Right atrium auricular region (tissue), 2 donors: ENCODE measurements at places on chromosomes 7 and 10. TPM values are rescaled to one million over a fixed set of nuclear protein-coding genes. Genes with fewer than 3 reads are reported as not detected.

The SUN3 gene
- not detected for total RNA-seq

The SORCS3 gene
- total RNA-seq, result 0.07 TPM

The CYP3A4 gene
- not detected for total RNA-seq

The MALRD1 gene
- total RNA-seq, result 0.71 TPM

The PVRIG gene
- total RNA-seq, result not detected

The PRLHR gene
- not detected for total RNA-seq

DNA sequence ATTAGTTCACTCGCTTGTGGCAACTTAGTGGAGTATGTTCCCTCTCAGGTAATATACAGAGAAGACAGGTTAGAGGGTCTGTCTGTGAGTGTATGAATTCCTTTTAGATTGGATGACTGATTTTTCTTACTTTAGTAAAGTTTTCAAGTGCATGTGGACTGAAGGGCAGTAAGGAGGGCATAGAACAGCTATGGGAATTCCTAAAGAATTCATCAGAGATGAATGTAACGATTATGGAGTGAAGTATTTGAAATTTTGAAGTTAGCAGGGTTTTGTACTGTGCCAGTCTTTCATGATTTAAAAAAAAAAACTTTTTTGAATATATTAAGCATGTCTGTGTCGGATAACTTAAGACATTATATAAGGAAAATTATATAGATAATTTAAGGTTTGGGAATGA is 15.5 kb downstream of the MAPK8 start:
- DNase-seq, result no peak

GRCh38 chr10:110641256-110641655 is 2.9 kb upstream of the RBM20 start:
- DNase-seq, result no peak

DNA sequence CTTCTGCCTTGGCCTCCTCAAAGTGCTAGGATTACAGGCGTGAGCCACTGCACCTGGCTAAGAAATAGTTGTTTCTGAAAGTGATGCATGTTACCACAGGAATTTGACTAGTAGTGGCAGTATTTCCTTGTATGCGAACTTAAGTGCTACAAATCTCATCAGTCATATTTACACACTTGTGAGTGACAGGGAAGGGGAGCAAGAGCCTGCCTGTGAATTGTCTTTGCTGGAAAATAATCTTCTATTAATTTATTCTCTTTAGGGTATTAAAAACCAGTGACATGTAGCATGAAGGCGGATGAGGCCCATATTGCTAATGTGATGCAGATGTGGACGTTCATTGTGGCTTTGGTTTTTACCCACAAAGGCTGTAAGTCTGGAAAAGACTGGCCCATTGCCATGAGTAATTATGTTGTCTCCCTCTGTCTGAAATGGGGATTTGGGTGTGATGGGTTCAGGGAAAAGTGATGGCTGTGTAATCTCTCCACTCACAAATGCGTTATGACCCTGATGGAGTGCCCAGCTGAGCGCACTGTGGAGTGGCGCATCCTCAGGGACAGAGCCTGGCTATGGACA is 97.6 kb downstream of the CCNY start:
- DNase-seq, result no peak

DNA sequence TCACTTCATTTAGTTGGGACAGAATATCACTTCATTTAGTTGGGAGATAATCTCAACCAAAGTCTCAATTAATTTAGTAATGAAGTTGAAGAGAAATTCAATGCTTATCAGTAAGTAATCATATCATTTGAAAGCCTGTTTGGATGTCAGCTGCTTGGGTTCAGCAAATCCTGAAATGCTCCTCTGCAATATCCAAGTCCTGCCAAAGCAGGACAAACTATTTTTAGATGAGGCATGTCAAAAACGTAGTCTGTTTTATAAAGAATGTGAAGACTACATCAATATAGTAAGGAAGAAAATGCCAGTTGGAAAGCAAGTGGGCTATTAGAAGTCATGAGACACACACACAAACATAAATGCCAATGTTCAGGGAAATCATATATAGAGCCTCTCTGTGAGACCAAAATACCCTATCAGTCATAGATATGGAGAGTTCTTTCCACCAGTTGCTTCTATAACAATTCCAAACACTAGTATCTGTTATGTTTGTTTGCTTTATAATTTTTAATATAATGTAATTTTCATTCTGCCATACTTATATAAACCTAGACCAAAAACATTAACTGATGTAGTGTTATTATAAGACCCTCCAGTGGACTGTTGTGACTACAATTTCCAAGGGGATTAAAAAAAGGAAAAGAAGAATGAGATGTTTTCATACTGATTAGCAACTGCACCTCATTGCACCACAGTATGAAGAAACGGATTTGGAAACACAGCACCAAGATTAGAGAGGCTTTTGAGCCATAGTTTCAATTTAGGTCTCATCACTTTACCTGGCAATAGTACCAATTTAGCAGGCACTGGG is 160.7 kb downstream of the LRRTM3 start:
- no peak for DNase-seq

DNA sequence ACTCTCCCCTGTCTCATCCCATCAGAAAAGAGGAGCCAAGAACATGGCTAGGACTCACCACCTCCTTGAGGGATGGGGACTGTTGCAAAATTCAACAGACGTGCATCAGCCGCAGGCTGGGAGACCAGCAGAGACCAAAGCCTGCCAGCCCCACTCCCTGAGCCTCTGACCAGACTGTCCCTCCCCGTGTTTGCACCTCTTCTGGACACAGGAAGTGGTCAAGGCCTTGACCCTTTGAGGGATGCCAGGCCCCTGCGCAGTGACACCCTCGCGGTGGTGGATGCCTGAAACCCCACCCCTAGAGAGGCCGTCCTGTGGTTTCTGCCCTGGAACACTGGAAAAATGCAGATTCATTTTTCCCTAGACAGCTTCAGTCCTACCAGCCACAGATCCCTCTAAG is 128.4 kb upstream of the TCF7L2 start:
- no peak for DNase-seq

DNA sequence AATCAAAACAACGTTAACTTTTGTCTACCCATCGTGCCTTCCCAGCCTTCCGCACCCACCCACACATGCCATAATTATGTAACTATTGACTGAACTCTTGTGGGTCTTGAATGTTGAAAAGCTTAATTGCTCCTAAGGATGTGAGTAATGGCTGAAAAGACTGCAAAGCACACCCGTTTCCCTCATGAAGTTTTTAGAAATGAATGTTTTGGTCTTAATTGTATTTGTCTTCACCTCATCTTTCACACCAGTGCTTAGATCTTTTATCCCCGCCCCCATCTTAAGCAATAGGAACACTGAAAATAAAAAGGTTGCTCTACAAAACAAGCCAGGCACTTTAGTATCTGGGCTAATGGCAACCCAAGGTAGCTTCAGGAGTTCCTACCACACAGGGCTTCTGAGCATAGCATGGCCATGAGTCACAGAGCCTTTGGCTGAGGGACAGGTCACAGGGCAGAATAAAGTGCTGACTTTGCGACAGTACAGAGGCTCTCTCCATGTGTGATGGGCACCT is 690.5 kb downstream of the PARD3 start:
- no peak for DNase-seq

GRCh38 chr7:127751062-127751461 is 99.1 kb downstream of the SND1 start:
- no peak for DNase-seq

DNA sequence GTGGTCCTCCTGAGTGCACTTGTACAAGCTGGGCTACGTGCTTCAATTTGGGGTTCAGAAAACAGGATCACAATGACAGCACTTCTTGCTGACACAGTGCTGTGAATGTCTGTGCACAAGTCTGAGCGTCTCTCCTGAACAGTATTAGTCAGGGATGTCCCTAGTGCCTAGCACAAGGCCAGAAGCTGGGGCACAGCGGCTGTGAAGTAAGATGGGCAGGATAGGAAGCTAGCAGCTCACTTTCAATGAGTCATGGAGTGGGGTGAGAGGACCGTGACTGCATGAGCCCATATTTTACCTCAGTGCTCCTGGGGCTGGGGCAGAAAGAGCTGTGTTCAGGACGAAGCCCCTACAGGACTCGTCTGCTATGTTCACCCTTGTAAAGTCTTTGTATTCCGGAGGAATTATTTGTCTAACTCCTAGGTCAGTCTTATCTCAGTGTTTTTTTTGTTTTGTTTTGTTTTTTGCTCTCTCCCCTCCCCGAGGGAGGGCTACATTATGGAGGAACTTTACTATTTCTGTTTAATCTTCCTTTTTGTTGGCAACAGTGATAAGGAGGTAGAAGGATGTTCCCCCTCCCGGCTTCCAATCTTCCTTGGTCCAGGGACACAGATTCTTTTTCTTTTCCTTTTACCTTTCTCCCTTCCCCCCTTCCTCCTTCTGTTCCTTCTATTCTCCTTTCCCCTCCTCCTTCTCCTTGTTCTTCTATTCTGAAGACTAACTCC is 2.8 kb upstream of the LRMDA start:
- DNase-seq, result no peak

GRCh38 chr7:270351-270983 is 19.5 kb upstream of the FOXL3 start:
- DNase-seq, result no peak

- no peak for DNase-seq
These were observed 373.0 kb downstream of the RPS24 start for GRCh38 chr10:78406648-78407008.

GRCh38 chr10:100167553-100168312 is 18.1 kb downstream of the ERLIN1 start:
- DNase-seq, result no peak

- DNase-seq, result no peak
These were observed 98.4 kb downstream of the UBE2H start for GRCh38 chr7:129854401-129854800.

DNA sequence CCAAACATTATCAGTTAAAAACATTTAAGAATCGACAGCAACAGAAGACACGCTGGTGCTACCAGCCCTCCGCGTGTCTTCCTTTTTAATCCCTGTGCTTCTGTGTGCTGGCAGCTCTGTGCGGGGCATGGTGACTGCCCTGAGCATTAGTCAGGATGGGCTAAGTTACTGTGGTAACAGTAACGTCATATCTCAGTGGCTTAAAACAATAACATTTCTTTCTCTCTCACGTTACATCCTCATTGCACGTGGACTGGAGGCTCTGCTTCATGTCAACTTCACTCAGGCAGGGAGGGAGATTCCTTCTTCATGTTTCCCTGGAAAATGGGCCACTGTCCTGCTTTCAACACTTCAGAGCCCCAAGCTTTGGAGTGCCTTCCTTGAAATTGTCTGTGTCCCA is 378.5 kb downstream of the CCSER2 start:
- DNase-seq, result no peak
